ENCODE measurements at places on chromosomes 6 and 20.

DNA sequence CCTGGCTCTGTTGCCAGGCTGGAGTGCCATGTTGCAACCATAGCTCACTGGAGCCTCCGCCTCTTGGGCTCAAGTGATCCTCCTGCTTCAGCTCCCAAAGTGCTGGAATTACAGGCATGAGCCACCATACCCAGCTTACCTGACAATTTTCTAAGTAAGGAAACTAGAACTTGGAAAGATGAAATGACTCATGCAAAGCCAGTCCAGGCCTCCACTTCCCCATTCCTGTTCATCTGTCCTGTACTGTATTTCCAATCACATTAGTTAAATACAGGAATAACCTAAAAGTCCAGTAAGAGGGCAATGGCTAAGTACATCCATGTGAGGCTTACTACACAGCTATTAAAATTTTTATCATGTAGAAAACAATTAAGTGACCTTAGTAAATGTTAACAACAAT is 8.3 kb upstream of the ADGB start:
- DNase-seq: no peak

GRCh38 chr6:142013287-142013686 is 119.4 kb upstream of the GJE1 start:
- no peak for DNase-seq

GRCh38 chr20:4113615-4114603 is 98.6 kb upstream of the RNF24 start:
- no peak for DNase-seq

- no peak for DNase-seq
These were observed 433.1 kb upstream of the PLCB4 start for GRCh38 chr20:8635837-8636236.

DNA sequence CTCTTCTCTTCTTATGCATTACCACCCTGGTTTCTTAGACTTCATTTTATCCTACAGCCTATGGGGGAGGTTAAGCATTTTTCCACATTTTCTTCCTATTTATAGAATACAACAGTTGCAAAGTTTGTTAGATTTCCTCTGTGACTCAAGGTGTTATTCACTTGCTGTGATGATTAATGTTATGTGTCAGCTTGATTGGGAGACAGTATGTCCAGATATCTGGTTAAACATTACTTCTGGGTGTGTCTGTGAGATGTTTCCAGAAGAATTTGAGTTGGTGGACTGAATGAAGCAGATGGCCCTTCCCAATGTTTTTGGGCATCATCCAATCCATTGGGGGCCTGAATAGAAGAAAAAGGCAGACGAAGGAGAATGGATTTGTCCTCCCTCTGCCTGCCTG is 131.3 kb downstream of the C6orf118 start:
- no peak for DNase-seq

- no peak for DNase-seq
These were observed 46.4 kb downstream of the MRPL14 start for GRCh38 chr6:44080561-44081521.

DNA sequence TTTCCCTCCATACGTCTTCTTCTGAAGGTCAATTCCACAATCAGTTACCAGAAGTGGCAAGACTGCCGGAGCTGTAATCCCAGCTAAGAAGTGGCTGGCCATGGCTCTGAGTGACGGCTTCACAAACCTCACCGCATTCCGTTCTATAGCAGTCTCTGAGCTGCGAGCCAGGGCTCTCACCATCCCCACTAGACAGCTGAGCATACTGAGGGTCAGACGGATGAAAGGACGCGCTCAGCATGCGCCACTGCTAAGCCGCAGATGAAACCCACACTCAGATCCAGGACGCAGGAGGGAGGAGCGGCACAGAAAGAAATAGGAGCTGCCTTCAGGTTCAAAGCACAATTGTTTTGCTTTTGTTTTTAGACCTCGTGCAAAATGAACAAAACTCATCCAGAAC is 97.9 kb downstream of the ANKRD60 start:
- no peak for DNase-seq

Measured in hepatocyte (in vitro differentiated cells).